ENCODE measurements at places on chromosomes 11 and 22. TPM values are rescaled to one million over a fixed set of nuclear protein-coding genes. Genes with fewer than 3 reads are reported as not detected.

SCARF2 gene
- 30.6 TPM for total RNA-seq

SLC1A2 gene
- 0.98 TPM for total RNA-seq

XKR3 gene
- total RNA-seq, result not detected

CLMP gene
- 74.6 TPM for total RNA-seq

SH3BP1 gene
- total RNA-seq, result 10.3 TPM

SLC22A6 gene
- not detected for total RNA-seq

LMF2 gene
- 48.4 TPM for total RNA-seq

MS4A6E gene
- total RNA-seq, result 0.53 TPM

MYO18B gene
- not detected for total RNA-seq

ARHGEF17 gene
- total RNA-seq, result 110 TPM

RCOR2 gene
- 0.40 TPM for total RNA-seq

GAL3ST1 gene
- total RNA-seq, result 26.3 TPM

GRCh38 chr22:44545773-44546172 lies 47.7 kb upstream of the RTL6 start:
- DNase-seq, result no peak

DNA sequence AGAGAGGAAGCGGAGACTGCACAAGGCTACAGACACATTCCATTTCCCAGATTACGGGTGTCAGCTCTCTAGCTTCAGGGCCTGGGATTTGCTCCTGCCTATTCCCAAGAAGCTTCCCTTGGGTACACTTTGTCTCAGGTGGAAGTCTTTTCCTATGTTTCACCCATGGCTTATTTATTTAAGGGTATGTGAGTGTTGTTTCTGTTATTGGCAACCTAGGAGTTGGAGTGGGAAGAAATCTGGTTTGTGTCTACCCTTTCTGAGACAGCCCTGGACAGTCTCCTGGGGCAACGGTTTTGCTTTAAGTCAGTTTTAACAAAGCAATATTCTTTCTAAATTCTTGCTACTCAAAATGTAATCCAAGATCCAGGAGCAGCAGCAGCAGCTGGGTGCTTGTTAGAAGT lies 127.0 kb downstream of the MICAL2 start:
- DNase-seq, result no peak

- DNase-seq, result no peak
Measured at GRCh38 chr22:29747832-29748231, 19.0 kb downstream of the ZMAT5 start.

GRCh38 chr11:2687782-2688191 lies 12.0 kb downstream of the KCNQ1OT1 start:
- peak; percentile 56 for DNase-seq

GRCh38 chr11:81211050-81211449 lies 1522.6 kb downstream of the FAM181B start:
- DNase-seq, result no peak

DNA sequence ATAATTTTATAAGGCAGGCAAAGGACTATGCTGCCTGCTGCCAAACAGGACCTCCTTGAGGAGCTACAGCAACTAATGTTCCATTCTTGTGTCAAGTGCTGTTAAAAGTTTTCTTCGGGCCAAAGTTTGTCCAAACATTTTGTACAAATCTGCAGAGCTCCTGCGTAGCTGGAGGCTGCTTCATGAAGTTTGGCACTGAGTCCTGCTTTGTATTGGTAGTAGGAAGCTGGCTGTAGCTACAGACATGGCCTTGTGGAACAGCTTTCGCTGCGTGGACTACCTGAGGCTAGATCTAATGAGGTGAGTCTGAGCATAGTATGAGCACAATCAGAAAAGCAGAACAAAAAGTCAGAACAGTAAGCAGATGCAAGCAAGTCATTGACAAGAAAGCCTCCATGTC lies 528.1 kb downstream of the DLG2 start:
- no peak for DNase-seq

DNA sequence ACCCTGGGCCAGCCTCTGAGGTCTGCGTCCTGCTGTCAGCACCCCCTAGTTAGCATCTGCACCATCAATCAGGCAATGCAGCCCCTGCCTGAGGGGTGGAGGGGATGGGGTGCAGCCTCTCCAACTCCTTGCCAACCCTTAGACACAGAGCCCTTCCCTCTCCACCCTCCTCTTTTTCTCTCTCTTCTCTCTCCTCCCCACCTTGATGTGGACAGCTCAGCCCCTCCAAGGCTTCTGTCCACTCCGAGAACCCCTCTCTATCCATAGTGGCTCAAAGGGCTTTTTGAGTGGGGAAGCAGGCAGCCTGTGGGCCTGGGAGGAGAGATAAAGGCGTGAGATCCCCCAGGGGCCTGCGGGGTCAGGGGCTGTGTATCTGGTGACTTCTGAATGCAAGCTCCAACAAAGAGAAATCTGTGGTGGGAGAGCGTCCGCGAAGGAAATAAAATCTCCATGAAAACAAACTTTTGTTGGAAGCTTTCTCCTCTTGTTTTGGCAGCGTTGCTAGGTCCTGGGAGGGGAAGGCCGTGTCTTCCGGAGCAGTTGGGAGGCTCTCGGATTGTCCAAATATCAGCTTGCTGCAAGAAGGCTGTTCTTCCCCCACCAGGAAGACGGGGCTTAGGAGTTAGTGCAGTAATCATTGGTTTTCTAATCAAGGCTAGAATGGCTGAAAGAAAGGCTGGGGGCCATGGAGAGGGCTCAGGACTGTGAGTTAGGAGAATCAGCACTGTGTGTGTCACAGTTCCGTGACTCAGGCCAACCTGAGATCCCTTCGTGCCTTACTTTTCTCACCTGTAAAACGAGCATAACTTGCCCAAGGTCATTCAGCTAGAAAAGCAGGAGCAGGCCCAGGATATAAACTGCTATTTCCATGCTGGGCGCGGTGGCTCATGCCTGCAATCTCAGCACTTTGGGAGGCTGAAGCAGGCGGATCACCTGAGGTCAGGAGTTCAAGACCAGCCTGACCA lies 50.3 kb downstream of the PKNOX2 start:
- peak; percentile 76 for DNase-seq

DNA sequence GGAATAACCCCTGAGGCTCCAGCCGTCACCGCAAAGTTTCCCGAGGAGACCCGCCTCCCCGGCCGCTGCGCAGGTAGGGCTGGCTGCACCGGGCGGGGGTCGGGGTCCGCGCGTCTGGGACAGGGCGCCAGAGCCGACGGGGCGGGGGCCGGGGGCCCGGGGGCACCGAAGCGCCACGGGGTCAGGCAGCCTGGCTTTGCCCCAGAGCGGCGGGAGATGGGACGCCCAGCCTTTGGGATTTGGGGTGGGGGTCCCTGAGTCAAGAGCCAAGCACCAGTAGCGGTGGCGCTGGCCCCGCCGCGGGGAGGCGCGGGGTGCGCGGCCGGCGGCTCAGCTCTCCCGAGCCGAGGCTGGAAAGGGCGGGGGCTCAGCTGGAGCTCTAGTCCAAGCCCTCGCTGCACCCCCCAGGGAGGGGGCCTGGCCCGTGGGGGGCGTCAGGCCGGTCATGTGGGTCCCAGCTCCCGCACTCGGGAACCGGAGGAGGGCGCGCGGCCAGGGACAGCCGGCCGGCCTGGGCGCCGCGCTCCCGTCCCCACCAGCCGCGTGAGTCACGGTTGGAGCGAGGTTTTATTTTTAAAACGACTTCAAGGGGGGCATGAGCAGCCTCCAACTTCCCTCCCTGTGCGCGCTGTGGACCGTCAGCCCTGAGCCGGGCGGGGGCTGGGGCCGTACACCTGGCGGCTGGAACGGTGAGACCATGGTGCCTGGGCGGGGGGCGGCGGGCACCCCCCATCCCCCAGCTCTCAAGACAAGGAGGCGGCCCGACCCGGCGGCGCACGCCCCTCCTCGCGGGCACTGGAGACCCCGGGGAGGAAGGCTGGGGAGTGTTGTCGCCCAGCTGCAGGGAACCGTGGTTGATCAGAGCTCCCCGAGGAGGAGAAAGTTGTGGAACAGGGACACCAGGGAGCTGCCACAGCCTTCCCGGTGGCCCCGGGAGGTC lies 626 bp downstream of the FLRT1 start:
- DNase-seq, result no peak

- no peak for DNase-seq
Measured at GRCh38 chr11:66231561-66231960, 36.9 kb upstream of the RAB1B start.

GRCh38 chr11:85752201-85752889 lies 58.6 kb downstream of the SYTL2 start:
- DNase-seq, result no peak

GRCh38 chr22:22943521-22944267 lies 56.1 kb downstream of the IGLL5 start:
- DNase-seq, result no peak

DNA sequence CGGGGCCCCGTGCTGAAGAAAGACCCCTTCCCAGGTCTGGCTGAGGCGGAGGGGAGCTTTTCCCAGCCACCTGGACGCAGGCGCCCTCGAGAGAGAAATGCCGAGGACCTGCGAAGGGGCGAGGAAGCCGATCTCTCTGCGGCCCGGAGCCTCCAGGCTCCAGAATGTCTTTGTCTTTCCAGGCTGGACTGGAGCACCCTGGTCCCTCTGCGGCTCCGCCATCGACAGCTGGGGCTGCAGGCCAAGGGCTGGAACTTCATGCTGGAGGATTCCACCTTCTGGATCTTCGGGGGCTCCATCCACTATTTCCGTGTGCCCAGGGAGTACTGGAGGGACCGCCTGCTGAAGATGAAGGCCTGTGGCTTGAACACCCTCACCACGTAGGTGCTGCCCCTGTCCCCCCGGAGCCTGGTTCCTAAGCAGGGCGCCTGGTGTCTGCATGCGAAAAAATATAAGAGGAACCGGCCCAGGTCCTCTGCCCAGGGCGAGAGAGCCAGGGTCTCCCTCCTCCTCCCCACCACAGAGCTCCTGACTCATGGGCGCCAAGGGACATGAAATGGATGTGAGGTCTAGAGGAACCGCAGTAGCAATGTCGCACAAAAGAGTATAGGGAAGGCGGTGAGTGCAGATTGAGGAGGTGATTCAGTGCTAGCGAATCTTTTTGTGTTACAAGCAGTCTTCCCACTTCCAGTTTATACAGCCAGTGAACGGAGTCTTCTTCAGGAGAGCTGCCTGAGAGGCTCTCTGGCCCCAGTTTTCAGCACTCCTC lies 11.0 kb downstream of the GLB1L2 start:
- no peak for DNase-seq

GRCh38 chr11:120420572-120420971 lies 84.4 kb downstream of the ARHGEF12 start:
- DNase-seq, result no peak

GRCh38 chr11:95972060-95972459 lies 48.2 kb upstream of the MTMR2 start:
- DNase-seq, result no peak

DNA sequence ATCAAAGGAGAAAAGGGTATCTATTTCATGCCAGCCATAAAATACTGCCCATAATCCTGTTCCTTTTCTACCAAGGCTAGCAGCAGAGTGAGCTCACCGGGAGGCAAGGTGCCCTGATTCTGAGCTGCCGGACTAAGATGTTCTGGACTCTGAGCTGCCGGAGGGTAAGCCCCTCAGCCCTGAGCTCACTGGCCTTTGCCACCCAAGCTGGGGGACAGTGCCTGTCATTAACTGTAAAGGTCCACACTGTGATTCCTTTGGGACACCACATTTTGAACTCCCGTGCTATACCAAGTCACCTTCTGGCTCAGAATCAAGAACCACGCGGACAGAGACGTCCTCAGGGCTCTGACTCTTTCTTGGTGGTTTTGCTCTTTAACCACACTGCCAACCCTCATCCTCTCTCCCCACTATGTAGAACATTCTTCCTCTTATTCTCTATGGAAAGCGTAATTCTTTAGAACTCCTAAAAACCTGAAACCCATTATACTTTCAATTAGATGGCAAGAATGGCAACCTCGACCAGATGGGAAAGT lies 88.4 kb upstream of the BID start:
- no peak for DNase-seq

GRCh38 chr11:65504674-65505465 lies 6.0 kb downstream of the MALAT1 start:
- peak; percentile 39 for DNase-seq

- DNase-seq, result no peak
Measured at GRCh38 chr22:27930331-27931060, 11.4 kb upstream of the PITPNB start.

- DNase-seq, result no peak
Measured at GRCh38 chr22:41608386-41608785, 12.5 kb downstream of the DESI1 start.

- DNase-seq, result no peak
Measured at GRCh38 chr11:70582886-70583641, 184.7 kb downstream of the CTTN start.

DNA sequence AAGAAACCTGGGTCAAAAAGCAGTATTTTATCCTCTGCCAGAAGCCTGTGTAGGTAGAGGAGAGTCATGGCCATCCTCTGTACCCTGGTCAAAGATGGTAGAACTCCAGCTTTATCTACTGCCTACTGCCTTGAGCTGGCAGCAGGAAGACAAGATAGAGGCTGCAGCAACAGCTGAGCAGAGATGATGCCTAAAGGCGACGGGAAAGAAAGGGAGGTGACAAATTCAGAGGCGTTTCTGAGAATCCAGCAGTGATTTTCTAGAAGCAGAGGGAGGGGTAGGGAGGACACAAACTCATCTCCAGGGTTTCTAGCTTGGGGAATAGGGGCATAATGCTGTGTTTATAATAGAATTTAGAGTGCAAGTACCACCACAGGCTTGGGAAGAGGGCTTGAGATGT lies 15.5 kb upstream of the C1QTNF4 start:
- no peak for DNase-seq

DNA sequence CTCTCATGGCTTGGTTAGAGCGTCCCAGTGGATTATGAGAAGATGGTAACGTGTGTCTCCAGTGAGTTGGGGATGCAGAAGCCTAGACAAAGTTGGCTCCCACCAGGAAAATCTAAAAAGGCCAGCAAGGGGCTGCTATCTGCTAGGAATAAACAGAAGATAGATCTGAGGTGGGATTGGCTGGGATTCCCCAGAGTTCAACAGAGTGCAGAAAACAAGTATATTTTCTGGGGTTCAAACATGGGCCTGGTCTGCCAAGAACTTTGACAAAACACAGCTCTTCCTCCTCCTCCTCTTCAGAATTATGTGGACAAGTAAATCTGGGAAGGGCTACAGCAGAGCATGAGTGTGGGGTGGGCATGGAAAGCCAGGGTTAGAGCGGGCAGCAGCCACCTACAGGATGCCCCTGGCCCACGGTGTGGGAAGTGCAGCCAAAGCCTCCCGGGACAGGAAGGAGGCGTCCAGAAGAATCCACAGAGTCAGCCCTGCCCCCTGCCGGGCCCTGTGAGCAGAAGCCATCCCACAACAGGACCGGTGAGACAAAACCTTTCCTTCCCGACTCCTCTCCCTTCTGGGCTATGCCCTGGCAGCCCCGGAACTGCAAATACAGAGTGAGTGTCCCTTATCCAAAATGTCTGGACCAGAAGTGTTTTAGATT lies 67.1 kb downstream of the CD82 start:
- peak; percentile 64 for DNase-seq

- DNase-seq, result no peak
Measured at GRCh38 chr11:36091256-36091811, 147.5 kb downstream of the LDLRAD3 start.

DNA sequence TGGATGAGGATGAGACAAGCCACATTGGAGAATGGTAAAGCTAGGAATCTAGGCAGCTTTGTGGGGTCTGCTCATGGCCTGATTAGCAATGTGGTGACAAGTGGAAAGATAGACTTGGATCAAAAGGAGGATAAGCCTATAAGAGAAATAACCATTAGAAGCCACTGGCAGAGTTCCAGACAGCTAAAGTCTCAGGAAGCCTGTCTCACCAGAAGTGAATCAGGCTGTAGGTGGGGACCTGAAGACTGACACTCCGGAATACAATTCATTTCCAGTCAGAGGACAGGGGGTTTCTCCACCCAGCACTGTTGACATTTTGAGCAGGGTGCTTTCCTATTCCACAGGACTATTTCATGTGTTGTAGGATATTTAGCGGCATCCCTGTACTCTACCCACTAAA lies 129.7 kb downstream of the ARHGAP42 start:
- no peak for DNase-seq

- DNase-seq, result no peak
Measured at GRCh38 chr11:9700105-9700801, 36.4 kb downstream of the SWAP70 start.

All from sciatic nerve (tissue), 2 donors.